ENCODE measurements at places on chromosomes 1 and 21.
A peak's percentile ranks its signal among the peaks of the same experiment; 100 is the strongest.

DNA sequence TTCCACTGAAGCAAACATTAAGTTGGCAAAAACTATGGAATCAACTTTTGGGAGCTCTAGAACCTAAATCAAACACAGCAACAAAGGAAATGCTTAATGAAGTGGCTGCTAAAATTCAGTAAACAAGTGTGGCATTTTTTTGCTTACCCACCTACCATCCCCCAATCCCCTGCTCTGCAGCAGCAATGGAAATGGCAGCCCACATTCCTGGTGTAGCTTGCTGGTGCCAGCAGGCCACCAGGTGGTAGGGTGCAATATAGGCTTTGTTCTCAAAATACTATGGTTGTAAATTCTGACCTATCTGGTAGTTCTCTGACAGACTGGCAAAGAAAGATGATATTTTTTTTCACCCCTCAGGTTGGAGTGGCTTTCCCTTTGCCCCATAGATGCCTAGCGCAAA is 42.8 kb downstream of the SHCBP1L start:
- no peak for DNase-seq

- no peak for DNase-seq
Measured at GRCh38 chr1:185441605-185442004, 124.6 kb upstream of the IVNS1ABP start.

- no peak for DNase-seq
Measured at GRCh38 chr1:51313961-51314777, 16.2 kb downstream of the TTC39A start.

DNA sequence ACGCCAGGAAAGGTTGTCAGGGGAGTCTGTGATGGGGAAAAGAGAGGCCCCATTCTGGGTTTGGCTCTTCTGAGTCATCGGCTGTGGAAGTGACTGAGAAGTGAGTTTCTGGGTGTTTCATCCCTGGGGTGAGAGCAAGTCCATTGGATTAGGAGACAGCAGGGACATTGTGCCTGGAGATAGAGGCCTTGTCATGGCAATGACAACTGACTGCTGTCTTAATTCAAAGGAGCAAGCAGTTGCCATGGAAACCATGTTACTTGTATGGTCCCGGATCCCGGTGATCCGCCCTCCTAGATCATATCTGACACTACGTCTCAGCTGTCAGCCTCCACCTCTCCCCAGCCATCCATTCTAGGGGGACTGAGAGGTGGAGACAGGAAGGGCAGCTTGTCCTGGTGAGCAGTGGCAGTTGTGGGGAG is 34.4 kb downstream of the KIAA0040 start:
- DNase-seq: no peak

GRCh38 chr1:35838693-35839245 is 31.0 kb downstream of the AGO4 start:
- no peak for DNase-seq

- no peak for DNase-seq
Measured at GRCh38 chr1:241097479-241097878, 259.5 kb downstream of the RGS7 start.

GRCh38 chr1:83970114-83970513 is 28.8 kb downstream of the TTLL7 start:
- no peak for DNase-seq

DNA sequence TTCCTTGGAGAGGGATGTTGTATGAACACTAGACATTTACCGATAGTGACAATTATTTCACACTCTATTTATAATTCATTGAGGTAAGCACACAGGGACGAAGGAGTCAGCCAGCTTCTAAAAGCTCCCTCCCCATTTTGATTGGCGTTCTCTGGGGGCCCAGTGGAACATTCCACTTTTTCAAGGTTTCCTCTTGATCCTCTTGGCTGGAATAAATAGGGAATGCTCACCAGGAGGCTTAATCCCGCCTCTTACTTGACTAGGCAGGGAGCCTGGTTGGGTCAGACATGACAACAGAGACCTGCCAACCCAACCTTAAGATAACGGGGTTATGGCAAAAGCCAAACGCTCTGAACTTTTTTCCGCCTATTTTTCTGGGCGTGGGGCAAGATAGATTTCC is 974 bp downstream of the ACTN2 start:
- no peak for DNase-seq

GRCh38 chr1:37817481-37817880 is 9.5 kb upstream of the YRDC start:
- no peak for DNase-seq

GRCh38 chr1:33153650-33154049 is 28.2 kb downstream of the TRIM62 start:
- DNase-seq: no peak

DNA sequence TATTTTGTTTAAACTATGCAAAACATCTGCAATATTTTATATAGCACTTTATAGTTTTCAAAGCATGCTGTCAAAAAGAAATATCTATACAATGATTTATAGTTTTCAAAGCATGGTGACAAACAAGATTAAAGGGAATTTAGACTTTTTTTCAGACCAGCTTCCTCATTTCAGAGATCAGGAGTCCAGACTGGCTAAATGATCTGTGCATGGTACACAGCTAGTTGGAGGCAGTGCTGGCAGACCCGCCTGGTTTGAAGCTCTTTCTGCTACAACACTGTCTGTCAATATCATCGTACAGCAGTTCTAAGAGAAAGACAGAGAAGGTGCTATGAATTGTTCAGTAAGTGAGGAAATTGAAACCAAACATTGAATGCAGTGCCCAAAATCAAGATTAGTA is 479.0 kb downstream of the PTBP2 start:
- no peak for DNase-seq

- DNase-seq: no peak
Measured at GRCh38 chr1:47405697-47406096, 10.4 kb upstream of the FOXE3 start.

- DNase-seq: no peak
Measured at GRCh38 chr1:149916193-149916897, 1.3 kb downstream of the SV2A start.

DNA sequence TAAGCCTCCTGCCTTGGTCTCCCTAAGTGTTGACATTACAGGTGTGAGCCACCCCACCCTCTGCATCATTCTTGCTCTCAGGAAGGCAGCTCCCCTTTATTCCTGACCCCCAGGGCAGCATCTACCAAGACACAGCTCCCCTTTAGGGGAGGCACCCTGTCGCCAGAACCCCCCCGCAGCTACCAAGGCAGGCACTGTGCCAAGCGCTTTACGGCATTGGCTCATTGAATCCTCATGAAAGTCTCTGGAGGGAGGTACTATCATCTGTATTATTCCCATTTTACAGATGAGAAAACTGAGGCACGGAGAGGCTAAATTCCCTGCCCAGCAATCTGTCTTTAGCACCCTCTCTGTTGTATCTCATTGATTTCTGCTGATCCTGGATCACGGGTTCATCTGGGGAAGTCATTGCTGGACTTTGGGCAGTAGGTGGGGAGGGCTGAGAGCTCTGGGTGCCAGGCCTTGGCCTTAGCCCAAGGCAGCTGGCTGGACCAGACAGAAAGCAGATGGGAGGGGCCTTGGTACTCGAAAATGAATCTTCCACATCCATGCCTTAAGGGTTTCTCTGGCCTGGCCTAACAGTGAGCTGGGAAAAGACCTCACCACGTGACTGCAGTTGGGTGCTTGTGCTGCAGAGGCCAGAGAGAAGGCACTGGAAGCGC is 5.9 kb downstream of the PLOD1 start:
- no peak for DNase-seq

DNA sequence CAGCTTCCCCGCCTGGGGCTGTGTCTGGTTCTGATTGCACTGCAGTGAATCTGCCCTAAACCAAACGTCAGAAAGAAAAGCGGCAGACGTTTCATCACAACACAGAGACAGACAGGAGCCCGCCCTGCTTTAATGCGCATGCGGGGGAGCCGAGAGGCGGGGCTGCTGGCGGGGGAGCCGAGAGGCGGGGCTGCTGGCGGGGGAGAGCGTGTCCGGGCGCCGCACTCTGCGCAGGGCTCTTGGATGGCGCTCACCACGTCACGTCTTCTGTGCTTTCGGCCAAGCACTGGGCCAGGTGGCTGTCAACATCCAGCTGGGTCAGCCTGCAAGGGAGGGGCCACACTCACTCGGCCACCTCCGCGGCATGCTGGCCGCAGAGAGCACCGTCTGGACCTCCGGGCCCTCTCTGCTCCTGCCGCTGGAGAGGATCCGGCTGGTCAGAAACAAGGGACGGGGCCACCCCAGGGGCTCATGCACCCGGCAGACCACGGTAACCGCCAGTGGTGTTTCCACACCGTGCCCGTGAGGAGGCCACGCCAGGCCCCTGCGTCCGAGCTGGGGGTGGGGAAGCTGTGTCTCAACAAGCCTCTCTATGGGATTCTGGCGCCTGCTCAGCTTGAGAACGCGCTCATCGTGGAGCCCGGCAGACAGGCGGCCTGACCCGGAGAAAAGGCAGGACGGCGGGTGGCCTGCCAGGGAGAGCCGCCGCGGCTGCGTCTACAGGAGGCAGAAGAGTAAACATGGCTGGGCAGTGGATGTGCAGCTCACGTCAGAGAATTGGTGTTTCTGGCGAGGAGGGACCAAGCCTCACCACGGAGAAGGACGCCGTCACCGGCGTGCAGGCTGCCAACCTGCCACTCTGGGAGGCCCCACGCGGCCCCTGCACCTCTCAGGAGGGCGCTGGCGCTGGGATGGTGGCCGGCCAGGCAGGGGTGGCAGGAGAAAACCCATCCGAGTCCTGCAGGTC is 4.8 kb downstream of the FAAP20 start:
- peak; percentile 83 for DNase-seq
